ENCODE measurements at places on chromosomes 2 and 18.

- DNase-seq, result no peak
Measured at GRCh38 chr2:147872967-147873366, 28.1 kb downstream of the ACVR2A start.

DNA sequence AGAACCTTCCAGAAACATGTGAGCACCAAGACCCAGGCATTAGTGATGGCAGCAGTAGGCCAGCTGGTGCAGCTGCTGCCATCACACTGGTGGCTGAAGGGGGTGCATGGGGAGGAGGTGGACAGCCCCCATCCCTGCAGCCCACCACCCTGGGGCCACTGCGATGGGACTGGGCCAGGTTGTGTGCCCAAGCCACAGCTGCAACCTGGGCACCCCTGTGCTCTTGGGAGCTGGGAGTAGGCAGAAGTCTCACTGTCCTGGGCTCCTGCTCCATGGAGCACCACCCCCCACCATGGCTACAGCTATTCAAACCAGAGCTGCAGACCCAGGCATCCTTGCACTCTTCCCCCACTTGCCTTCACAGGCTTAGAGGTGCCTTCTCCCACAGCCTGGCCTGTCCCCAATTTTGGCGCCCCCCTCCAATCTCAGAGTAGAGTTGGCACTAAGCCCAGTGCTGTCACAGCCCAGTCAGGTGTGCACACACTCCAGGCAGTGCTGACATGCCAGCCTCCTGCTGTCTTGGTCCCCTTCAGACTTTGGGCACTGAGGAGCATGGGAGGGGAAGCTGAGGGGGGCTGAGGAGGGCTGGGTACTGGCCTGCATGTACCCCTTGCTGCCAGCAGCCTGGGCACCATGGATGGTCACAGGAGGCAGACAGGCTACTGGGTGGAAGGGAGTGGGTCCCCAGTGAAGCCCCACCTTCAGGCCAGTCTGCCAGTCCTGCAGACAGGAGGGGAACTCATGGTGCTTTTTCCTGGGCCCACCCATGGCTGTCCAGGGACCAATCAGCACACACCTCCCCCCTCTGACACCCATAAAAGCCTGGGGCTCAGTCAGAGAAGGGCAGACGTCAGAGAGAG lies 67.1 kb downstream of the CYP26B1 start:
- DNase-seq, result no peak

DNA sequence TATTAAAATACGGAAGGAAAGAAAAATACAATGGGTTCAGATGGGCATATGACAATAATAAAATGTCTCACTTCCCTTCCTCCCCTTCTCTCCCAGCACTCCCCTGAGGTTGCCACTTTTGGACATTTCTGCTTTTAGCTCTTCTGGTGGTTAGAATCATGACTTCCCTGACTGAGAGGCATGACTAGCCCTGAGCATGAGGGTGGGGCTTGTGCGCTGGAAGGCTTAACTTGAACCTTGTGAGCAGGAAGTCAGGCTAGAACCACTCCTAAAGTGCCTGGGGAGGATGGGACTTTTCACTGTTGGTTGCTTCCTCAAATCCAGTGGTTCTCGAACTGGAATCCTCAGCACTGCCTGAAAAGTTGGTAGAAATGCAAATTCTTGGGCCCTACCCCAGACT lies 19.7 kb upstream of the ARHGAP25 start:
- no peak for DNase-seq

GRCh38 chr2:98849113-98849512 lies 86.9 kb downstream of the CRACDL start:
- no peak for DNase-seq

GRCh38 chr18:68148863-68149262 lies 566.0 kb downstream of the TMX3 start:
- DNase-seq, result no peak

- no peak for DNase-seq
Measured at GRCh38 chr2:209970271-209970670, 32.2 kb upstream of the RPE start.

DNA sequence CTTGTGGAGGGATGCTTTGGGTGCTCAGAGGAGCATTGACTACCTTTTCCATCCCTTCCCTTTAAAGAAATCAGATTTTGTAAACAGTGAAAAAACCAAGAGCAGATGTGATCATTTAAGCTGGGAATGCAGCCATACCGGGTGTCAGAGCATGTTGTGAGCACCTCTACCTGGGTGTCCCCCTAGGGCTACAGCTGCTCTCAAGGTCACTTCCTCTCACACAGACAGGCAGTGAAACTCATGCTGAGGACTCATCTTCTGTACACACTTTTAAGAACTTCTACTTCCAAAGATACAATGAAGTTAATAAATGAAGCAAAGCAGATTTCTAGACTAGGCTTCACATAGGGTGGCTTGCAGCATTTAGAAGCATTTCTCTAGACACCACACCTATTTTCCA lies 48.4 kb upstream of the FRZB start:
- DNase-seq, result no peak

GRCh38 chr2:228675091-228675490 lies 493.6 kb upstream of the SPHKAP start:
- DNase-seq, result peak; percentile 86

GRCh38 chr2:57177176-57177575 lies 869.4 kb upstream of the VRK2 start:
- peak; percentile 61 for DNase-seq

DNA sequence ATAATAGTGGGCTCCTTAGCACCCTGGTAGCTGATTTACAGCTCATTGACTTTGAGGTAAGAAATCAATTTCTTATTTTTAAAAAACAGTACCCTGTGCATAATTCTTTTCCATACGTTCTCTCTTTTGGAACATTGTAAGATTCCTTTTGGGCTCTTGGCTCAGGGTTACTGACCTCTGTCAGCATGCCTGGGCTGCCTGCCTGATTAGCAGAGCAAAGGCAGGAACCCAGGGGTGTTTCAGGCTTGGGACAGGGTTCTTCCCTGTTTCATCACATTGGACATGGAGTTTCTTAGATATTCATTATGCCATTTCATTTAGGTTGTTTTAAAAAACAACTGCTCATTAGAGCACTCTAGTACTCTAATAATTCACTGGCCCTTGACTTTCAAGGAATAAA lies 73.8 kb upstream of the ITM2C start:
- DNase-seq, result no peak

Data from iris pigment epithelial cell (primary cell).